Renal cortex interstitium (tissue), 15 donors: ENCODE measurements at places on chromosomes 2 and 18. TPM values are rescaled to one million over a fixed set of nuclear protein-coding genes. Genes with fewer than 3 reads are reported as not detected.

GRCh38 chr2:146503366-146503765 is 1341.5 kb upstream of the ACVR2A start:
- no peak for DNase-seq

GRCh38 chr2:54957321-54957999 is 92.8 kb downstream of the RTN4 start:
- no peak for DNase-seq

- peak; percentile 43 for DNase-seq
Measured at GRCh38 chr18:8800445-8800844, 95.1 kb downstream of the MTCL1 start.

- no peak for DNase-seq
Measured at GRCh38 chr2:43345391-43345813, 119.0 kb upstream of the ZFP36L2 start.

DNA sequence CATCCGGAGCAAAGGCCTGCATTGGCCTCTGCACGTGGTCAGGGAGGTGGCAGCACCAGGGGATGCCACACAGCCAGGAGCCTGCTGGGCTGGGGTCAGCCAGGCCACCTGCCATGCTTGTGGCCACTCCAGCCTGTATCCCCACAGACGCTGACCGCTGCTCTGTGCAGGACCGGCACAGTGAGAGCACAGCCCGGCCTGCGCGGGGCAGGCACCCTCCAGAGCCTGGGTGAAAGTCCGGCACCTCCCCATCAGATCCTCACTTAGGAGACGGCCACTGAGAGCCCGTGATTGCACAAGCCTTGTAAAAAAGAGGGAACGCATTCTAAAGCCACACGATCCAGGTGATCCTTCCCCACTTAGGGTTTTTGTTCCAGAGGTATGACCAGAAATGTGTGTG is 42.2 kb downstream of the TWIST2 start:
- no peak for DNase-seq

The CNRIP1 gene
- polyA plus RNA-seq: 23.0 TPM

The RAPGEF4 gene
- 9.8 TPM for polyA plus RNA-seq

The TEX44 gene
- not detected for polyA plus RNA-seq

GRCh38 chr18:62663731-62664336 is 51.5 kb upstream of the PHLPP1 start:
- DNase-seq: no peak

DNA sequence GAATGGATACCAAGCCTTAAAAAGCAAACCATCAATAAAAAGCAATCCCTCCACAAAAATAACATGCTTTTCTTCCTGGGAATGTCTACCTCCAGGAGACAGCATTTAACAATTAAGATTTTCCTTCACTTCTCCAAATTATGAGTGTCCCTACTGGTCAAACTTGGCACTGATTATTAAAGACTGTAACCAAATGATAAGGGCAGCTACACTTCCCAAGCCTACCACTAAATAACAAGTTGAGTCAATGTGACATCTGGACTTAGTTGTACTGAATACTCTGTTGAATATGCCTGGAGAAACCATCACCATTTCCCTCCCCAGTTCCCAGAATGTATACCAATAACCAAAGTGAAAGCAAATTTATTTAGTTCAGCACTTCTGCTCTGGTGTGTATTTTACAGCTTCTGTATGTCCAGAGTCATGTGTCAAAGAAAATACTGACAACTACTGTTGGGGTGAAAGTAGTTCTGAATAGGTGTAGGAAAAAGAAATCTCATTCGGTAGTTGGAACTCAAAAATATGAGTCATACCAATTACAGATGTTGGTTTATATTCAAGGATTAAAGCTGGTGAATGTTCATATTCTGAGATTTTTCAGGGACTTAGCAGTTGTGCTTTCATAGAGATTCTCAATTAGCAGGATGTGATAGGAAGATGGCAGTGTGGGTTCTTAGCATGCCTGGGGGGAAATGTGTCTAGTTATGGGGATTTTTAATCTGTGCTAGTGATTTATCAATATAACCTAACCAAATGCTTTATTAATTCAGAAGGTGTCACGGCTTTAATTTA is 1291.6 kb upstream of the GYPC start:
- DNase-seq: no peak

DNA sequence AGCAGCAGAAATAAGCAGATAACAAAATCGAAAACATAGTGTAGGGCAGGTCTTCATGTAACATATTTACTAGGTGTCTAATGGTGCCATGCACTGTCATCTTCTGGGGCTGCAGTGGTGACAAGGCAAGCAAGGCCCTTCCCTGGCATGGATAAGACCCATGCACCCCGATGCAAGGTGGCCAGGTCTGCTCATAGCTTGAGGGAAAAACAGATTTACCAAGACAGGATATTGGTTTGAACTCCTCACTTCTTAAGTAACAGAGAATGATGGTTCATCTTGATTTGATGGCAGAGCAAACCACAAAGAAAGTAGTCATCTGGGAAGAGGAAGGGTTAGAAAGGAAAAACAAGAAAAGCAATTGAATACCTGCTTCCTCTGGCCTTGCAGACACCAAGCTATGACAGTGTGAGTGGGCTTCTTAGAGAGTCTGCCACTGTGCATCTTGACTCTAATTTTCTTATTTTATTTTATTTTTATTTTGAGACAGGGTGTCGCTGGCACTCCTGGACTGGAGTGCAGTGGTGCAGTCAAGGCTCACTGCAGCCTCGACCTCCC is 35.8 kb upstream of the EML6 start:
- no peak for DNase-seq

The ANXA4 gene
- 226 TPM for polyA plus RNA-seq

The ASB18 gene
- not detected for polyA plus RNA-seq

- no peak for DNase-seq
Measured at GRCh38 chr2:69298261-69298660, 88.8 kb downstream of the GFPT1 start.

- no peak for DNase-seq
Measured at GRCh38 chr2:74416778-74417177, 4.6 kb downstream of the C2orf81 start.

- DNase-seq: no peak
Measured at GRCh38 chr2:157825885-157826284, 50.2 kb downstream of the ACVR1 start.

DNA sequence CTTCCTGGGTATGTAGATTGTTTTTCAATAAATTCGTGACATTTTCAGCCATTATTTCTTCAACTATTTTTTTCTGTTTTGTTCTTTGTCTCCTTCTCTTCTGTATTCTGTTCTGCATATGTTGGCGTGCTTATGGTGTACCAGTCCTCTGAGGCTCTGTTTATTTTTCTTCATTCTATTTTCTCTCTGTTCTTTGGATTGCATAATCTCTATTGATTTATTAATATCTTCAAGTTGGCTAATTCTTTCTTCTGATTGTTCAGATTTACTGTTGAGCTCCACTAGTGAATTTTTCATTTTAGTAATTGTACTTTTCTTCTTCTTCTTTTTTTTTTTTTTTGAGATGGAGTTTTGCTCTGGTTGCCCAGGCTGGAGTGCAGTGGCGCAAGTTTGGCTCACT is 9.9 kb downstream of the GNLY start:
- no peak for DNase-seq

DNA sequence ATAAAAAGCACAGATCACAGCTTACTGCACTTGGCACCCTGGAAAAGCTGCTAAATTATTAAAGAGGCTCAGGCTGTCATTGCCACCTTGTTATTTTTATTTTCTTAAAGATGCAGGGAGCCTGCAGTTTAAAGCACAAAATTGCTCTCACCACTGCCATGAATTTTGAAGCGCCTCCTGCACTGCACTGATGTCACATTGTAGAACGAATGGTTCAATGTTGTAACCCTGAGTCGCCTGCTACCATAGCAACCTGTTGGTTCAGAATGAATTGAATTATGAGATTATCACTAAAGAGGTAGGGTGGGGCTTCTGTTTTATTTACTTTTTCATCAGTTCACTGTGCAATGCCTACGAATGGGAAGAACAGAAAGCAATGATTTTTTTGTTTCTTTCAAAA is 16.5 kb downstream of the SCG2 start:
- no peak for DNase-seq

DNA sequence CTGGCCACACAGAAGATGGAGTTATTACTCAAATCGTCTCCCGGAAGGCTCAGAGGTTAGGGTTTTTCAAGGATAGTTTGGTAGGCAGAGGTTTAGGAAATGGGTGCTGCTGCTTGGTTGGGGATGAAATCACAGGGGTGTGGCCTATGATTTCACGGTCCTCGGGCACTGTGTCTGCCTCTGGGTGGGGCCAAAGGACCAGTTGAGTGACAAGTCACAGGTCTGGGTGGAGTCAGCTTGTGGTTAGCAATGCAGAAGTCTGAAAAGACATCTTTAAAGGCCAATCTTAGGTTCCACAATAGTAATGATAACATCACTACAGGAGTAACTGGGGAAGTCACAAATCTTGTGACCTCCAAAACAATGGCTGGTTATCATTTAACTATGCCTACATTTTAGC is 387.8 kb downstream of the ZNF521 start:
- no peak for DNase-seq

The MCFD2 gene
- polyA plus RNA-seq: 94.0 TPM

GRCh38 chr18:21054252-21054821 is 57.3 kb downstream of the ROCK1 start:
- DNase-seq: no peak

GRCh38 chr18:64208516-64208915 is 59.6 kb upstream of the LINC00305 start:
- DNase-seq: no peak

GRCh38 chr2:96531872-96532505 is 4.6 kb upstream of the ARID5A start:
- peak; percentile 93 for DNase-seq

- DNase-seq: no peak
Measured at GRCh38 chr2:54247115-54247514, 8.9 kb downstream of the TSPYL6 start.

The NDC80 gene
- 35.2 TPM for polyA plus RNA-seq

GRCh38 chr2:95159690-95160449 is at the start of gene ZNF514:
TSS of gene ZNF514 (minus strand) at chr2:95159848. CDS start at chr2:95153253, 6,595 bp downstream.
- DNase-seq: peak; percentile 42

DNA sequence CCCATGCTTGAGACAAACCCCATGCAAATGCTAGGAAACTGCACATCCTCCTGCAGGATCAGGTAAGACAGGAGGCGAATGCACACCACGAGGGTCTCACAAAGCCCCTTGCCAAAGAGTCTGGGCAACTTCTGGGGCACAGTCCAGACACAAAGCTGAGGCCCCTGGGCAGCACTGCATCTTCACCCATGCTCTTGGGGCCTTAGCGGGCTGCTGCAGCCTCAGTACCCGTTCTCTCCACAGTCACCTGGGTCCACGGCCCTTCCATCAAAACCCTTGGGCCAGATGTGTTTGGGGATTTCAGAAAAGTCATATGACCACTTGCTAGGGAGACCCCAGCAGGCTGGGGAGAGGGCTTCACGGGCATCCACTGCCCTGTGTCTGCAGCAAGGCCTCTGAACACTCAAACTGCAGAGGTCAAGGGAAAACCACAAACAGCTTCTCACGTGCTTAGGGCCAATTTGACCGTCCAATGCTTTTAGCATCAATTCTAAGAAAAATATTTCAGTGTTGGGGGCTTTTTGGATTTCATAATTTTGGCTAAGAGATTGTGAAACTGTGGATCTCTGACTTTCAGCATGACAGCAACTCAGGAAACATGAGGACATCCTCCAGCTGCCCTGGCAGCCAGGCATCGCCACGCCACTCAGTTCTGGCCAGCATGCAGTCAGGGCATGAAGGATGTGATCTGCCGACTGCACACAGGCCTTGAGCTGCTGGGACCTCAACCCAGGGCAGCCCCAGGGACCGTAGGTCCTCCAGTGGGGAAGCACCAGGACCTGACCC is 20.0 kb downstream of the PASK start:
- DNase-seq: no peak

GRCh38 chr2:96965781-96966514 is 20.4 kb downstream of the FAM178B start:
- no peak for DNase-seq

DNA sequence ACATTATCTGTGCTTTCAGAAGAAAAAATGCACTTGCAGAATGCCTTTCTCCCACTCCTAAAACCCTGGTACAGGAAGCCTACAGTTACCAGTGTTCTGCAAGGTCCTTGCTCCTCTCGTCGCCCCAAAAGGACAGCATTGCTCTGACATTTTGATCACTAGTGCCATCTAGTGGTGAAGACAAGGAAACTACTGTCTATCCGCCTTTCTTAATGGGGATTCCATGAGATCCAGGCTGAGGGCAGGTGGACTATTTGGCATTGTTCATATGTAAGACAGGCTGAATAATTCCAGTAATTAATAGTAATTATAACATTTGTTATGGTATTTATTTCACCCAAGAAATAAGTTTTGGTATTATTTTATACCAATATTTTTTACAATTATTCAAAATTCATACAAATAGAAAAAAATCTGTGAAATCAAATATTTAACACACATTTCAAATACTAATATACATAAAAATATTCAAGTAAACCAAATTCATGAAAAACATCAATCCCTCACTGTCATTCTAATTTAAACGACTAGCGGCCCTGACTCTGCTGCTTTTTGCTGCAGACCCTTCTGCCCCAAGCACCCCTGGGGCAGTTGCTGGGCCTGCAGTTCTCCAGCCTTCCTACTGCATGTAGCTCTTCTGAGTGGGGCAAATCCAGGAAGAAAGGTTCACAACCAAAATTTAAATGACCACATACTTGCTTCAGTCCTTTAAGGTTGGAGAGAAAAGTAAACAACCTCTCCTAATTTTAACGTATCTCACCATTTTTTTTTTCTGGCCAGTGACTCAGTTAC is 19.0 kb downstream of the TPGS2 start:
- peak; percentile 26 for DNase-seq

- DNase-seq: no peak
Measured at GRCh38 chr2:58006952-58007284, 39.7 kb upstream of the VRK2 start.

GRCh38 chr2:236161082-236161462 is 7.1 kb downstream of the GBX2 start:
- DNase-seq: no peak

The SCYGR4 gene
- not detected for polyA plus RNA-seq

DNA sequence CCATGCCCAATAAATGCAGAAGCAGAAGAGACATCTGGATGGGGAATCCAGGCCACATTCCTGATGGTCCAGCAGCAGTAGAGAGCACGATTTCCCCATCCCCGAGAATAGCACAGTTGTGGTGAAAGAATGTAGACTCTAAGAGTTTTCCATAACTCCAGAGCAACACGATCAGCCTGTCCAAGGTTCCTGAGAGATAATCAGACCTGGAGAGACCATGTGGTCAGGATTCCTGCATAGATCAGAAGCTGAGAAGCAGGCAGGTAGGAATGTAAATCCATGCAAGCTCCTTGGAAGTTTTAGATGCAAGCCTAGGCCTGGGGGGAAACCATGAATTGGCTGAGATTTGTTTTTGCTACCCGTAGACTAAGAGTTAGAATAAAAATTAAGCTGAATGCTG is 34.2 kb upstream of the PTPRM start:
- no peak for DNase-seq

GRCh38 chr2:31359229-31359628 is 55.3 kb downstream of the XDH start:
- no peak for DNase-seq

GRCh38 chr2:112923967-112924338 is 13.0 kb downstream of the IL37 start:
- DNase-seq: no peak

The TGFA gene
- 21.2 TPM for polyA plus RNA-seq

- no peak for DNase-seq
Measured at GRCh38 chr2:205139822-205140463, 542.4 kb upstream of the NRP2 start.
